Stimulated activated CD4-positive, alpha-beta T cell treated with anti-CD3 and anti-CD28 coated beads, Interleukin-1b, Interleukin-23, amount 100 ng/mL, for 1 hour (primary cell): ENCODE measurements at places on chromosomes 6 and 20.

DNA sequence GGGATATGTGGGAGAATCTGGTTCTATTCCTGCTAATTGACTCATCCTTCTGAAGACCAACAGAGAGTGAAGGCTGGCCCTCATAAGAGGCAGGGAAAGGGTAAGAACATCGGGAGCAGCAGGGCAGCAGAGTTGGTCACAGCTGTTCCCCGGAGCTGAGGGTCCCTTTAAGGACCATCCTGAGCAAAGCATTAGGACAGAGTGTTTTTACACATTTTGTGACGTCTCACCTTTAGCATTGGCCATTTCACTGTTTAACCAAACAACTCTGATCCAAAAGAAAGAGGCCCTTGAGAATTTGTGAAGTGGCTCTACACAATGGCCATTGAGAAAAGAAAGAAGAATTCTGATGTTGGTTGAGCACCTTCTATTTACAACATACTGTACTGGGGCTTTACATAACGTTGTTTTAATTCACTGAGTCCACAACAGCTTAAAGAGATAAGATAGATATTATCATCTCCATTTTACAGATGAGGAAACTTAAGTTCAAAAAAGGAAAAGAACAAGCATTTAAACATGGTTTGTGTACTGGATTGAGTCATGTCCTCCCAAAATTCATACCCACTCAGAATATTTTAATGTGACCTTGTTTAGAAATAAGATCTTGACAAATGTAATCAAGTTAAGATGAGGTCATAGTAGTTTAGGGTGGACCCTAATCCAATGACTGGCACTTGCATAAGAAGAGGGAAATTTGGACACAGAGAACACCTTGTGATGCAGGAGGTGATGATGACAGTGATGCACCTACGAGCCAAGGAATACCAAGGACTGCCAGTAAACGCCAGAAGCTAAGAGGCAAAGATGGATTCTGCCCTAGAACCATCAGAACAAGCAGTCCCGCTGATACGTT, 62.0 kb downstream of the VGLL2 start:
- no peak for DNase-seq

- no peak for DNase-seq
Observed at GRCh38 chr6:14017626-14018475, 93.1 kb downstream of the RNF182 start.

DNA sequence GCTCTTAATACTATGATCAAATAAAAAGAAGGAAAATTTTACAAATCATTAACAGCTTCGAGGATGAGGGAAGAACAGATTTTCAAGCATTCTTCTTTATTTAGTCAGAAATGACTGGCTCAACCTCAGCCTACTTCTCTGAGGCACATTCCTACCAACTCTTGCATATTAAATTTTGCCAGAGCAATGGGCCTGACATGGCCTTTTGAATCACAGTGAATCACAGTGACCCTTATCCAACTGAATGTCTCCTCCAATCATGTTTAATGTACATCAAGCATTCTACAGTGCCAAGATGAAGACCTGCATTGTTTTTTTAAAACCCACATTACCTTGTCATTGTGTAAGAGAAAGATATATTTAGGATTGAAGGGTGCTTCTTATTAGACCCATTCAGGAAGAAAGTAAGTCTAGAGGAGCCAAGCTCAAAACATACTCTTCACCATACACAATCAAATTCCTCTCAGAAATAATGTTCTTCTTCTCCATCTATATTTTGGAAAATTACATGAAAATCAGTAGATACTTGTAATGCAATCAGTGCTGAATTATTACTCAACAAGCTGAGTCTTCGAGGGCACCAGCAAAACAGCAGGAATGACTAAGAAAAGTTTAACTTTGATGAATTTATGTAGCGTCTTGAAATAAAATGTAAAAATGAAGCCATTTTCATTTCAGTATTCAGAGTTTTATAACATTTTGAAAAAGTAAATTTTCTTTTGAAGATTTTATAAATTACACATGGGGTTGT, 44.1 kb upstream of the MOXD1 start:
- no peak for DNase-seq

DNA sequence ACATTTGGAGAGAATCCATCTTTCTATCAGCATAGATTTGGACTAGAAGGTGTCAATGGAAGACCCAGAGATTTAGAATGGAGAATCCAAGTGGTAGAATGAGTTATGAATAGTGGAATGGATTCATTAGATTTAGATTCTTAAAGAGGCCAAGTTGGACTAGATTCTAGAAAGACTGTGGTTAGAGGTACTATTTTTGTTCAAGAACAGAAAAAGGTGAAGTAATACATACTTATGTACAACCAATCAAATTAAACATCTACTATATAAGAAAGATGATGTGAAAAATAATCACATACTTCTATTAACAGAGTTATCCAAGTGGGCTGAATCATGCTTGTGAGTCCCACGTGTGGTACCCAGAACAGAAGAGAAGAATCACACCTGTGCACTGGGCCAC, 33.8 kb upstream of the ADTRP start:
- no peak for DNase-seq

DNA sequence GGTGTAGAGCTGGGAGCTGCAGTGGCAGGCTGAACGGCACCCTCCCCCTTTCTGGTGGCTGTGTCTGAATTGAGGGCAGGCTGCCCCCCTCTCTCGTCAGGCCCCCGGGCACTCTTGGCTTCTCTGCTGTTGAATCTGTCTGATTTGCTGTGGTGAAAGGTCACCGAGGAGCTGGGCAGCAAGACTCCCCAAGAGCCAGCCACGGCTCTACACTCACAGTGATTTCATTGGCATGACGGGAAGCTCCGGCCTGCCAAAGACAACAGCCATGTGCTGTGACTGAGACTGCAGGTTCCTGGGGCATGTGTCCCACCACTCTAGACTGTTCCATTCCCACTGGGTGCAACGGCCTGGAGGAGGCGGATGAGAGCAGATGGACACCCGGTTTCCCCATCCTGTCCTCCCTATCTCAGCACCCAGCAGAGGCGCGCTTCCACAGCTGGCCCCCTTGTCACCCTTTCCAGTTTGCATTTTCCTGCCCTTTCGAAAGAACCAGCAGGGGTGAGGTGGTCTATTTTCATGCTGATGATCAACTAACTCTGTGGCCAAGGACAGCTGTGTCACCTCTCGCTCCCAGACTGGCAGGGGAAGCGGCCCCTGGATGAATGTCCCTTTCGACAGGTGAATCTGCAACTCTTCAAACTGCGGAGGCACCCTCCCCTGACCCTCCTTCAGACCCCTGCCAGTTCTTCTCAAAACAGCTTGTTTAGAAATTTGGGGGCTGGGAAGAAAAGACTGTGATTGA, 2.2 kb downstream of the APCDD1L start:
- DNase-seq = no peak

- DNase-seq = no peak
Observed at GRCh38 chr6:20061952-20062351, 150.3 kb downstream of the MBOAT1 start.

DNA sequence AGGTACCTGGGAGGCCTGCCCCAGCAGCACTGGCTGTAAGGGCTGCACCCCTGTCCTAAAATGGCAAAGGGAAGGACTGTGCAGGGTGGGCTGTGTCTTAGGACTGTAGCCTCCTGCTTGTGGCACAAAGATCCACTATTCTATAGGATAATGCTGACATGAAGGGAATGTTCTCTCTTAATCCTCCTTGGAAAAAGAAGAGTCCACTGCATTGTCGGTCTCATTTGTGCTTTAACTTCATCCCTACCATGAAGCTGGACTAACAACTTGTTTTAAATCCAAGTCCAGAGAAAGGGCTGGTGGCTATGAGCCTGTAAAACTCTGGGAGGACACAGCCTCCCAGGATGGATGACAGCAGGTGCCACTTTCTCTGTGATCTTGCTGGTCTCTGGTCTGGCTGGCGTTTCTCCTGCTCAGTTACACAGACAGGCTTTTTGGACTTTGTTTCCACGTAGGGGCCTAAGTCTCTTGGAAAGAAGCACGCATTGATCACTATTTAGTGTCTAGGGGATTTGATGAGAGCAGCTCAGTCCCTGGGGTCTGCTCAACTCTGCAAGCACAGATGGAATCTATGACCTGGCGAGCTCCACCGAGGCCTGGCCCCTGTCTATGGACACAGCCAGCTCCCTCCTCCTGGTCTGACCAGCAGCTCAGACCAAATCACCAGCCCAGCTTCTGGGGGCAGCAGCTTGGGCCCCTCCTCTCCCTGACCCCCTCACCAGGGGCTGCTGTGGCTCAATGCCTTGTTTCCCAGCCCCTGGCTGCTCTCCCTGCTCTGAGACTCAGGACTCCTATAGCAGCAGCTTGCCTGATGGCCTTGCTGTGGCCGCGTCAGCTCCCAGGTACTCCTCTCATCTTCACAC, 4.8 kb downstream of the CST3 start:
- DNase-seq = no peak

DNA sequence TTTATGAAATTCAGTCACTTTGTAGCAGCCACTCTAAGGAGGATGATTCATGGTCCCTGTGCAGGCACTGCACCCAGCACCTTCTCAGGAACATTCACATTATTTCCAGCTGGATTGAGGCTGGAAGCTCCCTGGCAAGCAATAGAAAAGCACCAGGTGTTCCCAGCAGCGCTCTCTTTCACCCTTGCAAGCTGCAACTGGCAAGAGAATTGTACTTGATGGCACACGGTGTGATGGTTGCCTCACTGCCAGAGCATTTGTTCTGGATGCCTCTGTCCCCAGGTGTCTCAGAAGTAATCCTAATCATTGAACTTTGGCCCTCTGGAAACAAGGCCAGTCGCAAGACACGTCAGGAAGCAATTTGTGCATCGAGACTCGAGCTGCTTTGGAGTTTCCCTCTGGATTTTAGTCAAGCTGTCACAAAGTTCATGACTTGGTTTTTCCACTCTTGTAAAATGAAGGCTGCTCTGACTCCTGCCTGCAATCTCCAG, 24.9 kb upstream of the PHACTR2 start:
- no peak for DNase-seq

- no peak for DNase-seq
Observed at GRCh38 chr6:70363741-70364493, 49.4 kb upstream of the FAM135A start.

GRCh38 chr6:168127384-168127868, 48.4 kb upstream of the FRMD1 start:
- DNase-seq = no peak

GRCh38 chr6:12136905-12137304, 124.8 kb downstream of the HIVEP1 start:
- no peak for DNase-seq

GRCh38 chr6:157629220-157629619, 193.8 kb upstream of the SNX9 start:
- DNase-seq = no peak

- no peak for DNase-seq
Observed at GRCh38 chr20:37308086-37309050, 18.9 kb downstream of the MANBAL start.

DNA sequence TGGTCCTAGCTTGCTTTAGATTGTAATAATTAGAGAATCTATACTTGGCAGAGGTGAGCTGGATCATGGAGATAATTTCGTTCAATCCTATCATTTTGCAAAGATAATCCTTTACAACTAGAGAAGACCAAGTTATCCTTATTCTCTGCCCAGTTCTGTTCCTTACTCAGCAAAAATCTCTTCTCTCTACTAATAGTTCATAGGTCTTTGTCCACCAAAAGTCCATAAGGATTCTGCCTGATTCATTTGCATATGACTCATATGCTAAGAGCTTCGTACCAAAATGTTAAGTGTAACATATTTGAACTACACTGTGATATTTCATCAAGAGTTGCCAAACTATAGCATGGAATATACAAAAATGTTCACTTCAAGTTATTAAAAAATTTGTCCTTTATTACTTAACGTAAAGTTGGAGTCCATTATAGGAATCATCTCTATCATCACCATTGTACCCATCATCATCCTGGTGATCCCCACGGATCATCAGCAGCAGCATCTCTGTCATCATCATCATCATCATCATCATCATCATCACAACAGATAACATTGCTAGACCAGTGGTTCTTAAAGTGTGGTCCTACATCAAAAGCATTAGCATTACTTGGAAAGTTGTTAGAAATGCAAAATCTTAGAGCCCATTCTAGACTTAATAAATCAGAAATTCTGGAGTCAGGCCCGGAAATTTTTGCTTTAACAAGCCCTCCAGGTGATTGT, 463.0 kb downstream of the DHX35 start:
- no peak for DNase-seq

GRCh38 chr6:75748743-75749538, at the start of gene MYO6:
Gene MYO6 (plus strand): TSS chr6:75749239. CDS start chr6:75817548, 68,309 bp downstream.
- peak; percentile 7 for DNase-seq
